ENCODE measurements at places on chromosomes 2 and 18.
A peak's percentile ranks its signal among the peaks of the same experiment; 100 is the strongest.

- DNase-seq = no peak
Measured at GRCh38 chr18:55206927-55207326, 247.7 kb upstream of the CCDC68 start.

- no peak for DNase-seq
Measured at GRCh38 chr2:23323917-23324680, 60.9 kb upstream of the KLHL29 start.

DNA sequence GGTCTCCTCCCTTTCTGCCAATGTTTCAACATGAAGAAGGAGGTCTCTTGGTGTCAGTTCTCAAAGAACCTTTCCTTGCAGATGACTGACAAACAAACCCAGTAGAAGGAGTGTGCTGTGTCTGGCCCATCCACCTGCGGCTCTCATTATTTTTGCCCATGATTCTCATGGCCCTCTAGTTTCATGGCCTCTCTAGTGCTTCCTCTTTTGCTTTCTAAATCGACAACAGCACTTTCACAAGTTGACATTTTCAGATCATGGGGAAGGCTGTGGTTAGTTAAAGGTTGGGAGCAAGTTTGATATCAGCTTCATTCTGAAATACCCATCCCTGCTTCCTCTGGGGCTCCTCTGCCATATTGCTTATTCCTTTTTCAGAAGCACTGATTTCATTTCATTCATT lies 805.2 kb downstream of the SLC4A3 start:
- DNase-seq = no peak

- DNase-seq = no peak
Measured at GRCh38 chr2:106827158-106827557, 58.8 kb downstream of the ST6GAL2 start.

- no peak for DNase-seq
Measured at GRCh38 chr2:53473236-53473635, 294.4 kb upstream of the CHAC2 start.

- DNase-seq = no peak
Measured at GRCh38 chr2:218221000-218221399, 4.0 kb downstream of the ARPC2 start.

DNA sequence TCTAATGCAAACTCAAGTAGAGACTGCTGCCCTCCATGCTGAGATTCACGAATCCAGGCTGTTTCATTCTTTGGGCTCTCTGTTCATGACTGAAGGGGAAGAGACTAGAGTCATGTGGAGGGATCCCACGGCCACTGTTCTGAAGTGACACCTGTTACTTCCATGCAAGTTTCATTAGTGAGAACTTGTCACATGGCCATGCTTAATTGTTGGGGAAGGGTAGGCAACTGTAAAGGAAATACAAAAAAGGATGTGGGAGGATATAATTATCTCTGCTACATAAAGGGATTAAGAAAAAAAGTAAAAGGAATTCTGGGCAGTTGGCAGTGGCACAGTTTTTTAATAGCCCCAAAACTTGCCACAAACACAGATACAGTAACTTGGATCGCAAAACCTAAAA lies 28.0 kb upstream of the PSME4 start:
- no peak for DNase-seq

DNA sequence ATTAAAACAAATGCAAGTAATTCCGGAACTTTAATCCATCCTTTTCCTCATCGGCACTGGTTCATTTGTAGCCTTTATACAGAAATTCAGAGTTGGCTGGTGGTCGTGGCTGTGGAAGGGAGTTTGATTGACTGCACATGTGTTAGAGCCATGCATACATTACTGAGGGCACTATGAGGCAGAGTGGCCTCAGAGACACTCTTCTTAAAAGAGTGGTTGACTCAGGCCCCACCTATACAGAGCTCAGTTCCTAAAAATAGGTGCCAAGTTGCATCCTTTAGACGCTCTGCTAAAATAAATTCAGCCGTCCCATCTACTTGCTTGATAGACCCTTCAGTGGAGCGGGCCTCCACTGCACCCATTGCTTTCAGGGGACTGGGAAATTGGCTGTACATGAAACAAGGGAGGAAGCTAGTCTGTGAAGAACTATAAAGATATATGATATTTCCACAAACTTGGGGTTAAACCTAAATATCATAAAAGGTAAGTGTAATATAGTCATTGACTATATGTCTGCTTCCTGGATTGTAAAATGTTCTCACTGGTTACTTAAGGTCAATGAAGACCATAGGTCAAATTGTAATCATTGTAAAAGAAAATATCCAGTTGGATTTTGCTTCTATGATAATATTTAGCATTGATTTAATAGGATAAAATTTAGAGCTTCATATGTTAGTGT lies 298.9 kb downstream of the XIRP2 start:
- DNase-seq = no peak

- no peak for DNase-seq
Measured at GRCh38 chr18:12637901-12638643, 19.8 kb downstream of the SPIRE1 start.

- DNase-seq = no peak
Measured at GRCh38 chr2:59630789-59631188, 922.7 kb downstream of the BCL11A start.

DNA sequence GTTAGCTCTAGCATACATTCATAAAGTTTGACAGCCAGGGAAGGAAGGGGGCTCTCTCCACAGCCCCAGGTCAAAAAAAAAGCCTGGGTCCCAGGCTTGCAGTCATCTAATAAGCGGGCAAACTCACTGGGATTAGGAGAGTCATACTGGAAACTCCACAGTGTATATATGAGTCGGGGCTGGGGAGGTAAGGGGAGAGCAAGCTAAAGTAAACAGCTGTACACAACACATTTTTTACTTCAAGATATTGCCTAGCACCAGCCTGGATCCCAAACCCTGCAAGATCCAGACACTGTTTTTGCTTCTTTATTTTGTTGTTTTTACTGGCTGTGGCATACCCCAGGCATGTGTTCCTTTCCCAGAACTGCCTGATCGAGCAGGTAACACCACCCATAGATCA lies 291.3 kb upstream of the TANK start:
- DNase-seq = no peak

DNA sequence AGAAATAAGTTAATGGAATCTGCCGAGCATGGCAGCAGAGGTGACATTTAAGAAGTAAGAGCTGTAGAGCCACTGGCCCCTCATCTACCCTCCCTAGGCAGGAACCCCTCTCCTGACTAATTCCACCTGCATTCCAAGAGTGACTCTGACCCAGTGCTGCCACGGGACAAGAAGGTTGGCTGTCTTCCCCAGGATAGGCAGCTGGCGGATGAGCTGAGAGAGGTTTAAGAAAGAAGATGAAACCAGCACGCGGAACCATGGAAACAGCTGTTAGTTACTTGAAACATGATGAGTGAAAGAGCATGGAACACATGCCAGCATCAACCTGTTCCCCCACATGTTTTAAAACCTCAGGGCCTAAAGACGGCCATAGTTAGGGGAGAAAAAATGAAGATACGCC lies 74.1 kb downstream of the RND3 start:
- no peak for DNase-seq

DNA sequence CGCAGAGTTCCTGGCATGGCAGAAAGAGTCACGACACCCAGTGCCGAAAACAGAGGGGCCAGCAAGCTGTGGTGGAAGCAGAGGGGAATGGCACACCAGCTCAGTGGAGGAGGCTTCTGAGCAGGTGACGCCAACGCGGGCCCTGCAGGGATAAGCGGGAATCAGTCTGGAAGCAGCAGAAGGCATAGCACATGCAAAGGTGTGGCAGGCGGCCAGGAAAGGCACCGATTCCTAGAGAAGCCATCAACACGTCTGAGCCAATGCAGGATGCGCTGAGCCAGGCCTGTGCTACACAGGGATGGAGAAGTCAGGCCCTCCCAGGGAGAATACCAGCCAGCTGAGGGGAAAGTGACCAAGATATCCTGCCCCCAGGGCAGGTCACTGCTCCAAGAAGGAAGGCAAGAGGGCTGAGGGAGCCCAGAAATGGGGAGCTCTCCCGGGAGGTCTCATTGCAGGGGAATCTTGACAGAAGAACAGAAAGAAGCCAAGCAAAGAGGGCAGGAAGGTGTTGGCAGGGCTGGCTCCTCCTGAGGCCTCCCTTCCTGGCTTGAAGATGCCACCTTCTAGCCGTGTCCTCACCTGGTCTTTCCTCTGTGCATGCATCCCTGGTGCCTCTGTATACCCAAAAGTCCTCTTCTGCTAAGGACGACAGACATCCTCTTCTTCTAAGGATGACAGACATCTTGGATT lies 16.3 kb downstream of the TEX51 start:
- no peak for DNase-seq

- no peak for DNase-seq
Measured at GRCh38 chr18:64474773-64475172, 325.9 kb upstream of the LINC00305 start.

- no peak for DNase-seq
Measured at GRCh38 chr18:62365420-62365819, 40.3 kb downstream of the TNFRSF11A start.

- no peak for DNase-seq
Measured at GRCh38 chr2:173414823-173415322, 60.2 kb downstream of the CDCA7 start.

DNA sequence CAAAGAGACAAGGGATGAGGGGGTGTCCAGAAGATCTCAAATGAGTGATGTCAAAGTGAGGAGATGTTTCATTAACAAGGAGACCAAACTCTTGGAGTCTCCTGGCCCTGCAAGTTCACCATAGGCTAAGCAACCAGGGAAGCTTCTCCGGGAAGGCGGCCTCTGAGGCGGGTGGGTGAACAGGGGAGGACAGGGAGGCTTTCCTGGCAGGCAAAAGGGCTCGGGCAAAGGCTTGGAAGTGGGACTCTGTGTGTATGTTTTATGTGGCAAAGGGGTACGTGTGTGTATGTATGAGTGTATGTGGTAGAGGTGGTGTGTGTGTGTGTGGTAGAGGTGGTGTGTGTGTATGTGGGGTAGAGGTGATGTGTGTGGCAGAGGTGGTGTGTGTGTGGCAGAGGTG lies 163.9 kb downstream of the DYSF start:
- DNase-seq = no peak

- peak; percentile 7 for DNase-seq
Measured at GRCh38 chr2:196337208-196337953, 166.0 kb upstream of the STK17B start.

GRCh38 chr18:31741097-31741735 lies 19.5 kb downstream of the SLC25A52 start:
- peak; percentile 33 for DNase-seq

- no peak for DNase-seq
Measured at GRCh38 chr2:175036582-175037018, 31.4 kb upstream of the CHN1 start.

GRCh38 chr2:8685697-8686358 lies 4.0 kb downstream of the ID2 start:
- peak; percentile 88 for DNase-seq

Data from CD4-positive, alpha-beta T cell (primary cell).